Chondrocyte (in vitro differentiated cells): ENCODE measurements at places on chromosomes 5 and 9. TPM values are rescaled to one million over a fixed set of nuclear protein-coding genes. Genes with fewer than 3 reads are reported as not detected.

Gene SMIM33
- not detected in 3 replicates for total RNA-seq

Gene ANKRD20A1
- total RNA-seq = 0.21 to 2.5 TPM (median 0.72 TPM) in 3 replicates

Gene IL7R
- 0.36 to 0.56 TPM (median 0.50 TPM) in 3 replicates for total RNA-seq

Gene TAF1L
- 0.02 TPM in 1 of 3 replicates, not detected in the others for total RNA-seq

Gene OR1J2
- total RNA-seq = not detected in 3 replicates

Gene CEMIP2
- total RNA-seq = 23.3 to 24.4 TPM (median 23.7 TPM) in 3 replicates

Gene GPR21
- total RNA-seq = 3.9 to 5.5 TPM (median 4.8 TPM) in 3 replicates
